ENCODE measurements at places on chromosomes 4 and X. TPM values are rescaled to one million over a fixed set of nuclear protein-coding genes. Genes with fewer than 3 reads are reported as not detected.

DNA sequence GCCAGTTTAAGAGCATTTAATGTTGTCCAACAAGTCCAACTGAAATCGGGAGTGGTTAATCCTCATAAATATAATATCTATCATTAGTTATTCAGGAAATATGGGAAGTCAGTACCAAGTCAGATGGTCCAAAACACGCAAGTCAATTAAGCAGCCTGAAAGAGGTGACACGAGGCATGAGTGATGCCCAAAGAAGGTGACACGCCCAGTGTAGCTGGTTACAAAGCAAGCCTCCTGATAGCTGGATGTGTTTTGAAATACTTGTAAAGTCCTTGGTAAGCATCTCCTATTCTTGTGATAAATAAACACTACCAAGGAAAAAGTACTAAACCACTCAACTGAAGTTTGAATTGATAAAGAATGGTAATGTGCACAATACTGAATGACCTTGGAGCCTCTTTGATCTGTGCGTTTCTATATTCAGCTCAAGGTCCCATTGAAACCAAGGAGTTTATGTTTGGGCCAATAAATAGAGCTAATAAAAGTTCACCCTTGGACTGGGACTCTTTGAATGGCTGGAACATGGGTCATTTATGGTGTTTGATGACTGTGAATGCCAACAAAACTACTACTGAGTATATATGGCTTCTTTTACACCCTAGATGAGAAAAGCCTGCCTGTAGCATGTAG is 93.2 kb upstream of the KLF3 start:
- DNase-seq = no peak

RNF128 gene
- polyA plus RNA-seq = not detected

CPLX1 gene
- polyA plus RNA-seq = 0.27 TPM

GRCh38 chr4:166169111-166169510 is 296.1 kb downstream of the TLL1 start:
- no peak for DNase-seq

DNA sequence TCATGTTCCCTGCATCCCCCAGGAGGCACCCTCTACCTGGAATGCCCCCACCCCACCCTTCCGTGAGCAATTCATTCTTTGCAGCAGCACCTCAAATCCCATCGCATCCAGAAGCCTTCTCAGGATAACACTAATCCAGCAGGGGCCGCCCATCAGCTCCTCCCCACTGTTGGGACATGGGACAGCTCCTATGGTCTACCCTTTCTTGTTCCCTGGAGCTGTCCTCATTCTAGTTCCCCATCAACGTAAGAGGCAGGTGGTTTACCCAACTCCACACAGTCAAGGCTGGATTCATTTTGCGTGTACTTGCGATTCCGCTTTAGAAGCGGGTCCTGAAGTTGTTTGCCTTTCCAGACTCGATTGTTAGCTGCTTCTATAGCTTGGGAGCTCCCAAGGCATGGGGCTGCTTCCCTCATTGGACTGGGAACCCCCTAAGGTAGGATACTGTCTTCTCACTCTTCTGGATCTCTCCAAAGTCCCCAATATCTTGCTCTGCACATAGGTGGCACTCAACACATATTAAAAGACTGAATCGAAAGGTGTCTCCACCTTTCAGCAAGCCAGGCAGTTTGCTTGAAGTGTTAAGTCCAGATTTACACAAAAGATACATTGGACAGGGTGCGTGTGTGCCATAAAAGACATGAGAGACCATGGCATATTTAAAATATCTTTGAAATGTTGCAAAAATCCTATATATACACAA is 942 bp upstream of the APLN start:
- DNase-seq = no peak
